ENCODE measurements at places on chromosomes 4 and X. TPM values are rescaled to one million over a fixed set of nuclear protein-coding genes. Genes with fewer than 3 reads are reported as not detected.

DNA sequence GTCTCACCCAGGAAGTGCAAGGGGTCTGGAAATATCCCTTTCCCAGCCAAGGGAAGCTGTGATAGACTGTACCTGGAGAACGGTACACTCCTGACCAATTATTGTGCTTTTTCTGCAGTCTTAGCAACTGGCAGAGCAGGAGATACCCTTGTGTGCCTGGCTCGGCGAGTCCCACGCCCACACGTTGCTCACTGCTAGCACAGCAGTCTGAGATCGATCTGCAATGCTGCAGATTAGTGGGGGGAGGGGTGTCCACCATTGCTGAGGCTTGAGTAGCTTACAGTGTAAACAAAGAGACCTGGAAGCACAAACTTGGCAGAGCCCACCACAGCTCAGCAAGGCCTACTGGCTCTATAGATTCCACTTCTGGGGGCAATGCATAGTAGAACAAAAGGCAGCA, 138.5 kb downstream of the CHRDL1 start:
- DNase-seq, result no peak

DNA sequence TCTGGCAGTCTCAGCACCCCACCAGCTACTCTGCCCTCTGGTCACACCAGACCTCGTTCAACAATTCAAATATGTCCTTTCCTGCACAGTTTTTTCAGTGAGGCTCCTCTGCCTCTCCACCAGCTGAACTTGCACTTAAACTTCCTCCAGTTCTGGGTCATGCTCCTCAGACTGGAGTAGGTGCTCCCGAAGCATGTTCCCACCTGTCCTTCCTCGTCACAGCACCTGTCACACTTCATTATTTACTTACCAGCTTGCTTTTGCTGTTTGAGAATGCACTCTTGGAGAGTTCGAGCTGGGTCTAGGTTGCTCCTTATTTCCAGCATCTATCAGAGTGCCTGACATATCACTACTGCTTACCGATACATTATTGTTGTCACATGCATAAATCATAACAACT, 144.8 kb upstream of the TTC29 start:
- no peak for DNase-seq

GRCh38 chr4:10732235-10732913, 47.8 kb upstream of the CLNK start:
- no peak for DNase-seq

- DNase-seq, result no peak
Observed at GRCh38 chr4:115361781-115362180, 248.4 kb upstream of the NDST4 start.

DNA sequence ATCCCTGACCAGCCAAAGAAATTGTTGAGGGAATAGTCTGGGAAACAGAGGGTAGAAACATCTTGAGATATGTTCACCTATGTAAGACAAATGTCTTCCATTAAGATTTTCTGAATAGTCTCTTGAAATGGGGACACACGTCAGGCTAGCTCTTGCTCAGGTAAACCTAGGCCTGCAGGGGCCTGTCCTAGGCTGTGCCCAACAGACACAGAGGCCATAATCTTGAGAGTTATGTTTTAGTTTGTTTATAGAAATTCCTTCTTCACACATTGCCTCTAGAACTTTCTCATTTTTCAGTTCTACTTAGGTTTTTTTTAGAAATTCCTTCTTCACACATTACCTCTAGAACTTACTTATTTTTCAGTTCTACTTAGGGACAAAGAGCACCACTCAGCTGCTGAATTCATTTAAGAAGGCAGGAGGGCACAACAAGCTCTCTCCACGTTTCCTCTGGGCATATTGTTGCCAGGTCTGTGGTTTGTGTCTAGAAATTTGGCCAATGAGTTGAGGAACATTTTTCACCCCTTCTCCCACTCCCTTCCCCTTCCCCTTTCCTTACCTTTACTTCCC, 94.9 kb downstream of the ARHGAP24 start:
- DNase-seq, result no peak

DNA sequence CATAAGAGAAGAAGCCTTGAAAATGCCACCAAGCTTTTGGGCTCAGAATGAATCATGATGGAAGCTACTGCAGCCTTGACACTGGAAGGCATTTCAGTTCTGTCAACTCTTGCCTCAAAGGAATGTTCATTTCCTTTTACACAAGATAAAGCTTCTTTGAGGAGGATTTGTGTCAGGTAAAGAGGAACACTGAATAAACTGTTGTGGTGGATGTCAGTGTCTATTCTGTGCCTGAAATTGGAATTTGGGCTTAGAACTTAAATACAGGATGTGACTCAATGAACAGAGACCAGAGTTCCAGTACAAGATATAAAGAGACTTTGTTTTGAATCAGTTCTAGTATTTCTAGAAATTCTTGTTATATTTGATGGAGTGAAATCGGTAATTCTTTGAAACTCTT, 313.2 kb downstream of the PACRGL start:
- DNase-seq, result no peak

DNA sequence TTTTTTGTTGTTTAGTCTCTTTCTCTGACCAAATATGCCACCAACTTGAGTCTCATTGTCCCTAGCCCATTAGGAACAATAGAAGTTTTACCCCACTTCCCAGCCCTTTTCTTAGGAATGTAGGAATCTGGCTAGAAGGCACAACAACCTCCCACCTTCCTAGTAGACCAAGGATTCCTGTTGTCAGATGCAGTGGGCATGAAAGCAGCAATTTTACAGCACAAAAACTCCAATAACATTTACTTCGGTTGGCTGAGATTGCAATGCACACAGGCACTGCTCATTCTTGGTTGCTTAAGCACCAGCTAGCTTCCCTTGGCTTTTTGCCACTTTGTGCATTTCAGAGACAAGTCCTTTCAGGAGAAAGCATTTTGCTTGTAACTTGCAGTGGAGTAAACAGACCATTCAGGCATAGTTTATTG, 312.8 kb downstream of the TENM3 start:
- DNase-seq, result no peak

- no peak for DNase-seq
Observed at GRCh38 chr4:186416451-186417060, 138.8 kb downstream of the MTNR1A start.

The ADGRG2 gene
- total RNA-seq, result 0.78 TPM

The FAM47E gene
- total RNA-seq, result 2.0 TPM

The EDA gene
- 11.1 TPM for total RNA-seq

The CAPN6 gene
- total RNA-seq, result 0.08 TPM

The HTN3 gene
- not detected for total RNA-seq

The AADAT gene
- total RNA-seq, result 1.6 TPM
